ENCODE measurements at places on chromosomes 2 and 18. TPM values are rescaled to one million over a fixed set of nuclear protein-coding genes. Genes with fewer than 3 reads are reported as not detected.
A peak's percentile ranks its signal among the peaks of the same experiment; 100 is the strongest.

- H3K36me3 ChIP-seq: no peaks in the 10 kb centered on the region
- no peak overlapping the region for H3K27ac ChIP-seq
- peaks cover 6% of the 10 kb centered on the region for H3K27me3 ChIP-seq
- no peak overlapping the region for H3K4me3 ChIP-seq
- DNase-seq: no peak
- H3K4me1 ChIP-seq: no peaks in the 10 kb centered on the region
Measured at GRCh38 chr2:151886241-151886640, 58.0 kb upstream of the ARL5A start.

DNA sequence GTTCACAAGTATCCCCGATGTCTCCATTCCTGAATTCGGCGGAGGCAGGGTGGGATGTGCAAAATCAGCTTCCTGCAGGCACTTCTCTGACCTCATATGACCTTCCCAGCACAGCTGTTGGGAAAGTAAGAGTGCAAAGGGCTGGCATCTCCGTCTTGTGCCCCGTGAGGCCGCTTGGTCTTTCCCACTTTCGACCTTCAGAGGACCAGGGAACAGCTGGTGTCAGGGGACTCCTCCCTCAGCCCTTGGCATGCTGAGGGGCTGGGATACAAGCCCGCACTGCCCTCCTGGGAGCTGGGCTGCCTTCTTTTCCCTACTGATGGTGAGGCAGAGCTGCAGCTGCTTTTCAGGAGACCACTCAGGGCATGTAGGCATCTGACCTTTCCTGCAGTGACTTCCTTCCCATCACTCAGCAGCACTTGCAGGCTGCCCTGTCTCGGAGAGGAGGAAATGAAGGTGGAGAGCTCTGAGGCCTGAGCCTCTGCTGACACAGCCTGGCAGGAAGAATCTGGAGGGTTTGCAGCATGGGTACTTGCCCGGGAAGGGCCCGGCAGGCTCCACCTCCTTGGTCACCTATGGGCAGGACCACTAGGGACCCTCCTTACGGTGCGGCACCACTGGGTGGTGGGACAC is 277.2 kb upstream of the HS6ST1 start:
- H3K27ac ChIP-seq: no peak overlapping the region
- H3K4me1 ChIP-seq: no peaks in the 10 kb centered on the region
- H3K4me3 ChIP-seq: no peak overlapping the region
- H3K36me3 ChIP-seq: no peaks in the 10 kb centered on the region

- DNase-seq: peak; percentile 28
- peak overlapping the region; percentile 88 for H3K27ac ChIP-seq
- peaks cover 2% of the 10 kb centered on the region for H3K27me3 ChIP-seq
- H3K36me3 ChIP-seq: peaks cover 7% of the 10 kb centered on the region
Measured at GRCh38 chr2:97995026-97995733, 568 bp downstream of the TMEM131 start.

DNA sequence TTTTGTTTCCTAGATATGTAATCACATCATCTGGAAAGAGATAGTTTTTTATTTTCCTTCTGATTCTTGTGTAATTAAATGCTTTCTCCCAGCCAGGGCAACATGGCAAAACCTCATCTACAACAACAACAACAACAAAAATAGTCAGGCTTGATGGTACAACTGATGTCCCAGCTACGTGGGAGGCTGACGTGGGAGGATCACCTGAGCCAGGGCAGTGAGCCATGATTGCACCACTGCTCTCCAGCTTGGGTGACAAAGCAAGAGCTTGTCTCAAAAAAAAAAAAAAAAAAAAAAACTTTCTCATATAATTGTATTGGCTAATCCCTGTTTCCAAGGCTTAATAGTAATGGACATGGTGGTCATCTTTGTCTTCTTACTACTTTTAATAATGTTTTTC is 26.4 kb upstream of the PGAP1 start:
- no peak for DNase-seq
- H3K27me3 ChIP-seq: peaks cover 6% of the 10 kb centered on the region
- H3K27ac ChIP-seq: no peak overlapping the region
- H3K36me3 ChIP-seq: no peaks in the 10 kb centered on the region

COLEC12 gene
- 0.05 TPM for total RNA-seq

DNA sequence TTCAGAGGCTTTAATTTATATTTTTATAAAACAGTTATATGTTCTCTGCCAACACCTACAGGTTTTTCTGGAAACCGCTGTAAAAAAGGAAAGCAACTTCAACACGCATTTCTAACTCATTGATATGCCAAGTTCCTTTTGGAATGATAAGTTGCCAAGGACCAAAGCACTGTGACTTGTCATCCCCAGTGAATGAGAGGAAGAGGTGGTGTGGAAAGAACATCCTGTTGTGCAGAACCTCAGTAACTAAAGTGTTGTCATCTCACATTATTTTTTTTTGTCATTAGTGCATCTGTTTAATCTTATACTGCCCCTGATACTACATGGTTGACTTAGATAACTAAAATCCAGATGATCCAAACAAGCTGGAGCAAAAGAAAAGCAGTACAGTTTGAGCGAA is 96.0 kb upstream of the NEUROD1 start:
- H3K27ac ChIP-seq: no peak overlapping the region
- peaks cover 8% of the 10 kb centered on the region for H3K36me3 ChIP-seq
- peaks cover 1% of the 10 kb centered on the region for H3K27me3 ChIP-seq
- peaks cover 53% of the 10 kb centered on the region for H3K4me1 ChIP-seq

DNA sequence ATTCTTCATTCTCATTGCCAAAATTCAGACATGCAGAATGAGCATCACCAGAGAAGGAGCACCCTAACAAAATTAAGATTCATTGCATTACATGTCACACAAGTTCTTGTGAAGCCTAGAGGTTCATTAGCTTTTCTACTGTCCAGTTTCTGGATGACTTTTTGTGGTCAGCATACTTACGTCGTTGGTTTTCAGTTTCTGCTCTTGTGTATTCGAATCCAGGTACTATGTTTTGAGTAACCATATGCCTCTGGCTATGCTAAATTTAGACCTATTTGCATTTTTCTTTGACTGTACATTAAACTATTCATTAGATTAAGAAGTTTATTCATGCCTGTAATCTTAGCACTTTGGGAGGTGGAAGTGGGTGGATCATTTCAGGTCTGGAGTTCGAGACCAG is 251.3 kb downstream of the PARD3B start:
- no peaks in the 10 kb centered on the region for H3K27me3 ChIP-seq
- H3K36me3 ChIP-seq: no peaks in the 10 kb centered on the region
- H3K27ac ChIP-seq: no peak overlapping the region
- no peak overlapping the region for H3K4me3 ChIP-seq

ALPI gene
- not detected for total RNA-seq

PARD3B gene
- total RNA-seq: 16.5 TPM

MC5R gene
- total RNA-seq: not detected

- no peak for DNase-seq
- H3K4me1 ChIP-seq: no peaks in the 10 kb centered on the region
- H3K36me3 ChIP-seq: 0 out of 2 replicates have a peak, but pooled peaks cover 19% of the 10 kb centered on the region
- H3K4me3 ChIP-seq: no peak overlapping the region
- peaks cover 5% of the 10 kb centered on the region for H3K27me3 ChIP-seq
Measured at GRCh38 chr2:16655445-16655837, 10.2 kb downstream of the CYRIA start.

FRZB gene
- not detected for total RNA-seq
